Panc1 (cell line): ENCODE measurements at places on chromosomes 5 and 9. TPM values are rescaled to one million over a fixed set of nuclear protein-coding genes. Genes with fewer than 3 reads are reported as not detected.

The ARL14EPL gene
- total RNA-seq = not detected

The CNTNAP3B gene
- 8.1 TPM for total RNA-seq

The IFNK gene
- not detected for total RNA-seq

The BAAT gene
- 0.08 TPM for total RNA-seq

The SPINK6 gene
- total RNA-seq = not detected

The FOXD4L4 gene
- total RNA-seq = 0.10 TPM

The SPATA31E1 gene
- not detected for total RNA-seq

The ZDHHC21 gene
- total RNA-seq = 3.4 TPM

The PROB1 gene
- 2.3 TPM for total RNA-seq

The ZNF618 gene
- 1.8 TPM for total RNA-seq

The CENPK gene
- 34.2 TPM for total RNA-seq

GRCh38 chr9:69173891-69174615, at the start of gene TJP2:
TJP2 (plus strand) TSS chr9:69174277; CDS start chr9:69174373, 96 bp downstream.
- H3K4me1 ChIP-seq = peaks cover 43% of the 10 kb centered on the region
- H3K4me3 ChIP-seq = peak within 1 kb of the TSS; percentile 78

DNA sequence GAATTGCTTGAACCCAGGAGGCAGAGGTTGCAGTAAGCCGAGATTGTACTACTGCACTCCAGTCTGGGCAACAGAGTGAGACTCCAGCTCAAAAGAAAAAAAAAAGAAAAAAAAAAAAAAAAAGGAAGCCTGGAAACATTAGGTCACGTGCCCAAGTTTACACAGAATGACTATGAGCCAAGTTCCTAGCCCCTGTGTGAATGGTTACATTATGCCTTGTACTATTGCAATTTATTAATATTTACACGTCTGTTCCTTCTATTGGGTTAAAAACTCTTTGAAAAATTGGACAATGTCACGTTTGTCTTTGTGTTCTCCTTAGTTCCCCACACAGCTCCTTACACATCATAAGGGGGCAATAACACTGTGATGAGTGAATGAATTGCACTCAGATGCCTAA, 33.5 kb upstream of the SLC28A3 start:
- DNase-seq = no peak
- H3K4me1 ChIP-seq = no peaks in the 10 kb centered on the region
- no peak overlapping the region for H3K4me3 ChIP-seq
- no peak overlapping the region for H3K27ac ChIP-seq
- no peaks in the 10 kb centered on the region for H3K36me3 ChIP-seq

DNA sequence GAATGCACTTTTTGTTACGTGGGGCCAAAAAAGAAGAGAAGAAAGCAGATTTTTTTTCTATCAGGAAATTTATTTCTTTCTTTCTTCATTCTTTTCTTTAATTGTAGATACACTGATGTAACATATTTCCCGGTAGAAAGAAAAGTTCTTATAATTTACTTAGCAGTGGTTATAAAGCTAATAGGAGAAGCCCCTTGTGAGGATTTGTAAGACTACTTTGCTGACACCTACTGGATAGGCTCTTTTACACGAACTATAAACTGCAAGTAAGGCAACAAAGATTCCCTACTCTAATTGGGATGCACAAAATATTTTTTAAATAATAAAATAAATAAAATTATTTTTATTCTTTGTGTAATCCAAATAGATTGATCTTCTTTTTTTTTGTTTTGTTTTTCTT, 284.4 kb downstream of the DNAH5 start:
- H3K36me3 ChIP-seq = no peaks in the 10 kb centered on the region
- H3K27ac ChIP-seq = no peak overlapping the region
- DNase-seq = no peak
- no peaks in the 10 kb centered on the region; the same call in 1 of the 2 replicates for H3K27me3 ChIP-seq
- no peaks in the 10 kb centered on the region for H3K4me1 ChIP-seq

DNA sequence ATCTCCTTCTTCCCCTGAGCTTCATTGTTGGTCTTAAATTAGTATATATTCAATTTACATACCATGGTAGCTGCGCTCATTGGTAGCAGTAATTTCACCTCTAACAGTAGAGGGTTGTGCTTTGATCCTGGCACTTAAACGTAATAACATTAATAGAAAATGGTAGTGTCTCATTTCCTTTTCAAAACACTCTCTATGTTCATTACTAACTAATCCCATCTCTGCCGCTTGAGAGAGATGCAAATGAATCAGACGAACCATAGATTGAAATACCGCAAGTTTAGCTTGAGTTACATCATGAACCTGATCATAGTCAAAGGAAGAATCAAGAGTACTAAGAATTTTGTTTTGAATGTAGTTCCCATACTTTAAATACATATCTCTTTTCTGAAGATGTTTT, 2.2 kb downstream of the THBS4 start:
- no peaks in the 10 kb centered on the region for H3K36me3 ChIP-seq
- no peaks in the 10 kb centered on the region; the same call in 1 of the 2 replicates for H3K4me1 ChIP-seq
- H3K27ac ChIP-seq = no peak overlapping the region
- no peak overlapping the region for H3K4me3 ChIP-seq
- H3K27me3 ChIP-seq = peaks cover 56% of the 10 kb centered on the region

GRCh38 chr9:94639999-94640376, 670 bp upstream of the FBP1 start:
- H3K4me3 ChIP-seq = no peak overlapping the region
- no peak for DNase-seq
- H3K27me3 ChIP-seq = no peaks in the 10 kb centered on the region; the same call in 1 of the 2 replicates
- no peaks in the 10 kb centered on the region for H3K36me3 ChIP-seq
- no peaks in the 10 kb centered on the region for H3K4me1 ChIP-seq

- H3K27me3 ChIP-seq = 0 out of 2 replicates have a peak, but pooled peaks cover 2% of the 10 kb centered on the region
- no peaks in the 10 kb centered on the region for H3K36me3 ChIP-seq
- no peak overlapping the region for H3K4me3 ChIP-seq
- no peak for DNase-seq
These were observed 164.3 kb upstream of the CLINT1 start for GRCh38 chr5:158023266-158023665.

DNA sequence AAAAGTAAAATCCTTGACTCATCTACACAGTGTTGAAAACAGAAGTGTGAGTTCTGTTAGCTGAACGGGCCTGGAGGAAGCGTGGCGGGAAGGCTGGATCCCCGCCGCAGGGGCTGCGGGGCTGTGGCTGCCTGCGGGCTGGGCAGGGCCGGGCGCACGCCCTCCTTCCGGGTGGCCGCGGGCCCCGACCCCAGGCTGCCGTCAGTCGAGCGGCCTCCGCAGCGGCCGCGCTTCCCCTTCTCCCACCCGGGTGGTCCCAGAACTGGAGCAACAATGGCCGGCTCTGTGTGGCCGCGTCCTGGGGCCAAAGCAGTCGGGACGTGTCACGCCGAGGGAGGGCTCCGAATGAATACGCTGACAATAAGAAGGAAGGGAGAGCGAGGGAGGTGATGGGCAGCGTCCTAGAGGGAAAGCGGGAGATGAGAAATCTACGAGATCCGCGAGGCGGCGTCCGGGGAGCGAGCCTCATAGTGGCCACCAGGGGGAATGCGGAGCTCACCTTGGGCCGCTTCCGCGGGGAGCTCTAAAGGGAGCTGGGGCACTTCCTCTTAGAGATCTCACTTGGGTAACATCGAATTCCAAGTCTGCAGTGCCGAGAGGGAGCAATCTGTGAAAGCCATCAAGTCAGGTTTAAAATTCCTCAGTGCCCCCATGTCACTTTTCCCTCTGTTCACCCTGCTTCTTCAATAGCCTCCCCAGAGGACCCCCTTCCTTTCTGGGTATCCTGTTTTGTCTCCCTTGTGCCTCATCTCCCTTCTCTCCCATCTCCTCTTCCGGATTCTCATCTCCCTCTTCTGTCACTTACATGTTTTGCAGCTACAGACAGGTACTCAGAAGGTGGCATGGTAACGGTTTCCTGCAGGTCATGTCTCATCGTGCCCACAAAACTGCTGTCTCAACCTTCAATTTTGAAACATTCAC, 83.9 kb downstream of the SLC1A3 start:
- no peaks in the 10 kb centered on the region for H3K36me3 ChIP-seq
- no peak overlapping the region for H3K27ac ChIP-seq
- peak overlapping the region; percentile 41 for H3K4me3 ChIP-seq
- DNase-seq = peak; percentile 52
- peaks cover 4% of the 10 kb centered on the region; the same call in 1 of the 2 replicates for H3K4me1 ChIP-seq

DNA sequence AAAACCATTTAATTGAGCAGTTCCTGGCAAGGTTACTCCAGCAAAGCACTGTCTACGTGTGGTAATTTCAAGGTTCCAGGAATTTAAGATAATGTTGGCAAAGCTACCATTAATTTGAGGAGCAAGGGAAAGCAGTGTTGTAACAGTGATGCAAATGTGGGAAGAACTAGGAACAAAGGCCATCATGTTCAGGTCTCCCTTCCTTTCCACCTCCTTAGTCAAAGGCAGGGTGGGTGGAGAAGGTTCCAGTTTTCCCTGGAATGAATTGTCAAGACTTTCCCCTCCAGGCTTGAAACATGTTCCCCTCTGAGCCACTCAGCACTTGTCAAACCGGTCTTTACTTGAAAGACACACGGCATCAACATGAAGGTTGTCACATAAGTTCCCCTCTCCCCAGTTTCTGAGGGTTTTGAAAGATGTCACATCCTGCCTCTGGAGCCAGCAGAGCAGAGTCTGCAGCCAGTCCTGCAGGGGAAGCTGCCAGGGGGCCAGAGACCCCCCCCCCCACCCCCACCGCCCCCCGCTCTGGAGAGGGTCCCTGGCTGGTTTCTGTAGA, 226.0 kb downstream of the GAS1 start:
- no peak overlapping the region for H3K4me3 ChIP-seq
- no peak overlapping the region for H3K27ac ChIP-seq
- H3K36me3 ChIP-seq = no peaks in the 10 kb centered on the region
- no peaks in the 10 kb centered on the region for H3K4me1 ChIP-seq

DNA sequence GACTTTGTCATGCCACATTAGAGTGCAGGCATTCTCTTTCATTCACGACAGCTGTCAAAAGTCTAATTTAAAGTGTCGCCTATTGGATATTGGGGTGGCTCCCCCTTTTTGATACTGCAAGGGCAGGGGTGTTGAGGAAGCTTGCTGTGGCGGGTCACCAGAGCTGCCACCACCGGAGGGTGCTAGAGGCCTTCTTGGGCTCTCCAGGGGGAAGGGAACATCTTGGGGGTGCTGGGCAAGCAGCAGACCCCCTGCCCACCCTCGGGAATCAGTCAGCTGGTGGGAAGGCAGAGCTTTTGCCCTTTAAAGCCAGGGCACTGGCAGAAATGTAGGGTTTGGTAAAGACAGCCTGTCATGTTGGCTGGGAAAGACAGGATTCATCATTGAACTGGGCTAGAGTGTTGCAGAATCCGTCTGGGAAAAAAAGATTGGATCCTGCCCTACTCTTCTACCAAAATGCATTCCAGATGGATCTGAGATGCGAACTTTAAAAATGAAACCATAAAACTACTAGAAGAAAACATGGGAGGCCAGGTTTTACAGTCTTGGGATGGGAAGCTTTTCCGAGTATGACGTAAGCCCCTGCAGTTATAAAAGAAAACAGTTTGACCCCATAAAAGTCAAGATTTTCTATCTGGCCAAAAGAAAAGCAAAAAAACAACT, 22.3 kb downstream of the COL5A1 start:
- H3K36me3 ChIP-seq = no peaks in the 10 kb centered on the region
- H3K27me3 ChIP-seq = no peaks in the 10 kb centered on the region
- no peak for DNase-seq

DNA sequence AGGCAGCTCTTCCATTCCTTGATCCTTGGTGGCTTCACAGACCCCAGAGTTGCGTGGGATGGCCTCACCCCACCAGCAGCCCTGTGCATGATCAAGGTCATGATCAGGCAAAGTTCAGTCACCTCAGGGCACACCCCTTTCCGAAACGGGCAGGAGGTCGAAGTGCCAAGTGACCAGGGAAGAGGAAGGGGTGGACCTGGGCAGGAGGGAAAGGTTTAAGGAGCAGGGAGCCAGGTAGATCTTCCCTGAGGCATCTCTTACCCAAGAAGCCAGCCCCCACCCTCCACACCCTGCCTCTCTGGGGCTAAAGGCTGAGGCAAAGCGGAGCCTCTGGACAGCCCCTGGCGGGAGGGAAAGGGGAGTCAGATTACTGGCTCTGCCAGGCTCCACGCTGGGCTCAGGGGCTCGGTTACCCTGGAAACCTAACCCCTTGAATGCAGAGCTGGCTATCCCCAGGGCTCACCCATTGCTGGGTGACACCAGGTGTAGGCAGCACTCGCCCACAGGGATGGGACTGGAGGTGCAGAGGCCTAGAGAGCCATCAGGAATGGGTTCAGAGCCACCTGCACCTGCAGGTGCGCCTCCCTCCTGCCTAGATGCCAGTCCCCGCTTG, 3.6 kb downstream of the MGAT4B start:
- H3K27ac ChIP-seq = peak overlapping the region; percentile 72
- no peak overlapping the region for H3K4me3 ChIP-seq
- H3K4me1 ChIP-seq = peaks cover 30% of the 10 kb centered on the region
- DNase-seq = no peak
- no peaks in the 10 kb centered on the region for H3K27me3 ChIP-seq

GRCh38 chr5:159010661-159011442, 88.9 kb downstream of the EBF1 start:
- DNase-seq = no peak
- H3K4me1 ChIP-seq = no peaks in the 10 kb centered on the region
- H3K27me3 ChIP-seq = no peaks in the 10 kb centered on the region; the same call in 1 of the 2 replicates
- no peaks in the 10 kb centered on the region for H3K36me3 ChIP-seq
- H3K27ac ChIP-seq = no peak overlapping the region
- H3K4me3 ChIP-seq = no peak overlapping the region

DNA sequence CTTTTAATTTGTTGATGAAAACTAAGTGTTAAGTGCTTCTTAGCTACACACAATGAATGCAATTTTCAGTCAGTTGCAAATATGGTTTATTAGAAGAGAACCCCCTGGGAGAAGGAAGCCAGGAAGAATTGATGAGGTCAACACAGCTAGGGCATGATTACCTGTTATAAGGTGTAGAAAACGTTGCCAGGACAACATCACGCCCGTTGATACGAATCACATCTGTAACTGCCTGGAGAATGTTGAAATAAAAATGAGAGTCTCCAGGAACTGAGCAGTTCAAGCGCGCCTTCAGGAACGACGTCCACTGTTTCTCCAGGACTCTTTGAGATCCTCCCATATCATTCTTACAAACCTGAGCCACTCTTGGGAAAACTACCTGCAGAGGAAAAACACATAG, 88.0 kb downstream of the SEMA6A start:
- no peak overlapping the region for H3K27ac ChIP-seq
- no peaks in the 10 kb centered on the region for H3K27me3 ChIP-seq
- no peaks in the 10 kb centered on the region for H3K36me3 ChIP-seq
- no peaks in the 10 kb centered on the region for H3K4me1 ChIP-seq
- H3K4me3 ChIP-seq = no peak overlapping the region

GRCh38 chr5:181170237-181170825, 22.9 kb downstream of the OR2V2 start:
- H3K4me3 ChIP-seq = peak overlapping the region; percentile 48
- no peak for DNase-seq
- H3K27me3 ChIP-seq = no peaks in the 10 kb centered on the region
- H3K27ac ChIP-seq = peak overlapping the region; percentile 88

DNA sequence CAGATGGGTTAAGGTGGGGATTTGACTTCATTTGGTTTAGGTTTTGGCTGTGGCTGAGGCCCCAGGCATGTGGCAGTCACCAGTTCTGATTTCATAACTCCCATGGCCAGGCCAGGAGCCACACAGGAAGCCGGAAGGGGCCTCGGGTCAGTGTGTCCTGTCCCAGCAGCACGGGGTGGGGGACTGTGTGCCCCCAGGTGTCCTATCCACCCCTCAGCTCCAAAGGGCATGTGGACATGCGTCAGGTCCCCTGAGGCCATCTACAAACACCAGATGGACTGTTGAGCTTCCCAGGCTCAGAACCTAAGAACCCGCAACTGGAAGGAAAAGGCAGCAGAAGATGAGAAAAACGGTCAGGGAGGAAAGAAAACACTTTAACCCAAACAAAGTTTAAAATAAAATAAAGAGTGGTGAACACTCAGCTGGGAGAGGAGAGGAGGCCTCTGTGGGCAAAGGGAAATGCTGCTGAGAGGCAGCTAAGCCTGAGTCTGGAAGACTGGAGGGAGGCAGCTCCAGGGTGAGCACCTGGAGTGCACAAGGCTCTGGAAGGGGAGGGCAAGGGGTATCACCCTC, 260.8 kb downstream of the AUH start:
- no peaks in the 10 kb centered on the region for H3K36me3 ChIP-seq
- no peak overlapping the region for H3K27ac ChIP-seq
- no peak overlapping the region for H3K4me3 ChIP-seq
- no peaks in the 10 kb centered on the region for H3K27me3 ChIP-seq
- no peak for DNase-seq
